ENCODE measurements at places on chromosomes 4 and X.

- no peak for DNase-seq
Observed at GRCh38 chr4:117400039-117400835, 314.9 kb upstream of the TRAM1L1 start.

GRCh38 chrX:150573702-150574101, 5.3 kb downstream of the MTM1 start:
- no peak for DNase-seq

GRCh38 chrX:68801737-68802290, 27.0 kb upstream of the EFNB1 start:
- no peak for DNase-seq

DNA sequence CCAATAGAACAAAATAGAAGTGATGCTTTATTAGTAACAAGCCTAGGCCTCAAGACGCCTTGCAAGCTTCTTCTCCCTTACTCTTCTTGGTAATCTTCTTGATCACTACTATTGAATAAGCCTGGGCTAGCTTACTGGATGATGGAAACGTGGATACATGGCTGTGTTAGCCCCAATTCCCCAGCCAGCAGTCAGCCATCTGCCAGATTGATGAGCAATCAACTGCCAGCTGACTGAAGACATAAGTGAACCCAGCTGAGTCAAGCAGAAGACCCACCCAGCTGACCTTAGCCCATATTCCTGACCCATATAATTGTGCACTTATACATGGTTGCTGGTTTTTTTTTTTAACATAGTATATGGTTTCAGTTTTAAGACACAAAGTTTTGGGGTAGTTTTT, 130.4 kb downstream of the DHX15 start:
- no peak for DNase-seq

GRCh38 chr4:74267998-74268606, 40.2 kb upstream of the EPGN start:
- DNase-seq, result no peak

DNA sequence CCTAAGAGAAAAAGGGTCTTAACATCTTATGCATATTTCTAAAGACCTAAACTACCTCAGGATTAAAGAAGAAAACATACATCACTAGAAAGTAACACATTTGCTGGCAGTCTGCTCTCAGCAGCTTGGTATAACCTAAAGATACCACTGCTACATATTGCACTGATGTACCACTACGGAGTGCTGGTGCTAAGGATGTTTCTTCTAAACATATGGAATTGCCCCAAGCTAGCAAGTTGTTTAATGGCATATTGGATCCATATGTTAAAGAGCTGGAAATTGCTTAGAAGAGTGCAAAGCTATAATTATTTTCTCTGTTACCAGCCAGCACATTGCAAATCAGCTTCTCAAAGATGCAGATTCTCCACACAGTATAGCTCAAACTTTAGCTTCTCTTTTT, 436.5 kb upstream of the GALNTL6 start:
- no peak for DNase-seq

- no peak for DNase-seq
Observed at GRCh38 chrX:40039887-40040286, 57.9 kb downstream of the BCOR start.

DNA sequence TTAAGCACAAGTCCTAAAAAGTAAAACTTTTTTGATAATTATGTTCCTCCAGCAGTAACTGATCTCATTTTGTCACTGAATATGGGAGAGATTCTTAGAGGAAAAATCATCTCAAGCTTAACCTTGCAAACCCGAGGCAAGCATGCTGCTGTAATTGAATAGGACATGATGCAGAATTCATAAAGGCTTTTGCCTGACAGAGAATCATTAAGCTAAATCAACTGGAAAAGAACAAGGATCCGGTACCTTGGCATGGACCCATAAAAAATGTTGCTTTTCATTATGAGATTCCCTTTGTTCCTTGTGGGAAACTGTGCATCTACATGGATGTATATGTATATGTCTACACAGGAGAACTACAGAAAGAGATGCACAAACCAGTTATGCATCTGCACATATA, 149.1 kb downstream of the PAPSS1 start:
- no peak for DNase-seq

- no peak for DNase-seq
Observed at GRCh38 chr4:60384516-60384915, 815.6 kb upstream of the ADGRL3 start.

GRCh38 chr4:177436456-177436855, 5.8 kb downstream of the AGA start:
- DNase-seq, result no peak

DNA sequence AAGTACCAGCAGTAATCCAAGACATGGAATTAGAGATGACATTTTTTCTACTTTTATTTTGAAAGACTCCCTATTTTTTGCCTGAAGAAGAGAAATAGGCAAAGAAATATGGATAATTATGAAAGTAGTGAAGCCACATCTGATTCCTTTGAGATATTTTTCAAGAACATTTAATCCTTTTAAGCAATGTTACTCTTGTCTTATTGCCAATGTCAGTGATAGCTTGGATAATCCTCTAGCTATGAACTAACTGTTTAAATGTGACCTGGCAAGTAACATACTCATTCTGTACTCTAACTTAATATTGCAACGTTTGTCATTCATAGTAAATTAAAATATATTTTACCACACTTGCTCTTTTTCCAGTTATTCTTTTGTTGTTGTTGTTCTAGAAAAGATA, 181.3 kb downstream of the VEGFC start:
- DNase-seq, result no peak

- DNase-seq, result no peak
Observed at GRCh38 chrX:11285651-11286050, 7.6 kb upstream of the AMELX start.

DNA sequence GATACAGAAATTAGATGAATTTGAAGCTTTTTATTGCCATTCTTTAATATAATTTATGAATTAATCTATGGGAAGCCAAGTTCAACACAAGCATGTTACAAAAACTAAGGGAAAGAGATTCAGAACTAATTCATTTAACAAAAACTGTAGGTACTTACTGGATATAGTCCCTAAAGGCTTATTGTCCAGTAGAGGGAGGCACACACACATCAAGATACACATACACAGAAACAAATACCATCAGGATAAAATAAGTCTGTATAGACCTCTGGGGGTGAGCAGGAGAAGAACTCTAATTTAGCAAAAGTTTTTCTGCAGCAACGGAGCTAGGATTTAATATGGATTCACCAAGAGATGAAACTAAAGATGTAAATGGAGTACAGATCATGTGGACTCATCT, 83.0 kb upstream of the IL13RA1 start:
- no peak for DNase-seq

DNA sequence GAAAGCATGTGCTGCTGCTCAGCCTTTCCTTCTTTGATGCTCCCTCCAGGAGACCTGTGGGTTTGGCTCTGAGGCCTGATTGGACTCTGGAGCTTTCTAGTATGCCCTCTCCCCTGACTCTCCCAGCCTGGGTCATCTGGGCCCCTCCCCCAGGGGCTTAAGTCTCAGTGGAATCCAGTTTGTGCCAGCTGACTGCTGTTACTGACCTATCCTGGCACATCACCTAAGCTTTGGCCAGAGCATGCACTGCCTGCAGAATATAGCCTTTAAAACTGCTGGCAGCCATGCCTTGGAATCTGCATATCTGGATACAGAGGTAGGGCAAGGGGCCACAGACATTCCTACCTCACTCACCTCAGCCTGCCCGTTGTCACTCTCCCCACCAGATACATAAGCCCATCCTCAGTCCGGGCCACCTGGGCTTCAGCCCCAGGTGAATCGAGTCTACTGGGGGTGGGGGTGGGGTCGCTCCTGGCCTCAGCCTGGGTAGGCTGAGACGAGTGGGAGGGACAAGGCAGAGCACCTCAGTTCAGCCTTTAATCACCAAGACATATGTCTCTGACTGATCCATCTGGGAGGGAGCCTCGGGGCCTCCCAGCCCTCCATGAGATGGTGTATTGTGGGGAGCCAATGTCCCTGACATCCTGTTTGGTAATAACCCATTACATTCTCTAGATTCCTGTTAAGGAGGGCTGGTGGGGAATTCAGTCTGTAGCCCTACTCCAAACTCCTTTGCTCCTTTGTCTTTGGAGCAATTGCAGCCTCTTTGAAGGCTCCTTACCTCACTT, 61.2 kb downstream of the STARD8 start:
- DNase-seq, result no peak

GRCh38 chr4:99651811-99652485, 5.7 kb downstream of the C4orf54 start:
- DNase-seq, result no peak

DNA sequence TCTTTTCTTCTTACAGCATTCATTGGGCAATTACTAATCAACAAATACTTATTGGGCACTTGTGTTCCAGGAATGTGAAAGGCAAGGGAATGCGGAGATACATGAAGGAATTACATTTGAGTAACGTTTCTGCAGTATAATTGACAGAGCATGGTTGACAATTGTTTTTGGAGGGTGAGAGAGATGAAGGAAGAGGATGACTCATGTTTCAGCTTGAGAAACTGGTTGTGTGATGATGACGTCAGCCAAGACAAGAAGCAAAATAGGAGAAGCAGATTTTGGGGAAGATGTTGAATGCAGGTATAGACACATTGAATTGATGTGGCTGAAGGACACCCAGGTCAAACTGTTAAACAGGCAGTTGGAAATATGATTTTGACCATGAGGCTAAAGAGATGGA, 8.0 kb upstream of the CPEB2 start:
- DNase-seq, result no peak

DNA sequence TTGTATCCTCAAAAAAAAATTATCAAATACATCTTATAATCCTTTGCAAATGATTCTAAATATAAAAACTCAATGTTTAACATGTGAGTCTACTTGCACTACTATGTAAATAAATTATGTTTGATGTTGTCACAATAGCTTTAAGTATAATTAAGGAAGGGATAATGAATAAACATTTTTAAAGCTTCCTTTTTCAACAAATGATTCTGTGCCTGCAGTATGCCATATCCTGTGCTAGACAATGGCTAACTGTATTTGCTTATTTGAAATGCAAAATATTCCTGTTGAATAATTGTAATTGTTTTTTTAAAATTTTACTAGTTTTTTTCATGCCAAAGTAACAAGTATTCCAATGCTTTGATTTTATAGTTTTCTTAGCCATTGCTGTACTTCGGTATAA, 59.0 kb upstream of the NDUFC1 start:
- no peak for DNase-seq

DNA sequence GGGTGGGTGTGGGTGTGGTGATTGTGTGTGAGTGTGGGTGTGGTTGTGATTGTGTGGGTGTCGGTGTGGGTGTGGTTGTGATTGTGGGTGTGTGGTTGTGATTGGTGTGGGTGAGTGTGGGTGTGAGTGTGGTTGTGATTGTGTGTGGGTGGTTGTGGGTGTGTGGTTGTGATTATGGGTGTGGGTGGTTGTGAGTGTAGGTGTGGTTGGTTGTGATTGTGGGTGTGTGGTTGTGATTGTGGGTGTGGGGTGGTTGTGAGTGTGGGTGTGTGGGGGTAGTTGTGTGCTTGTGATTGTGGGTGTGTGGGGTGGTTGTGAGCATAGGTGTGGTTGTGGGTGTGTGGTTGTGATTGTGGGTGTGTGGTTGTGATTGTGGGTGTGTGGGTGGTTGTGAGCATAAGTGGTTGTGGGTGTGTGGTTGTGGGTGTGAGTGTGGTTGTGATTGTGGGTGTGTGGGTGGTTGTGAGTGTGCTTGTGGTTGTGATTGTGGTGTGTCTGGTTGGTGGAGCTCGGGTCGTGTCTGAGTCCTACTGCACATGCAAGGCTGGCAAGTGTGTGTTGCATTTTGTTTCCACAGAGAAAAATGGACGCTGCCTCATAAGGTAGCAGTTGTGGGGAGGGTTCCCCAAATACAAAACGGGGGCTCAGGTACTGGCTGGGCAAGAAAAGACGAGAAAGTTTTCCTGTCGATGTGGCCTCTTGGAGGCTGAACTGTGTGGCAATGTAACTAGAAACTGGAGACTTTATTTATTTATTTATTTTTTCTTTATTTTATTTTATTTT, 116.7 kb downstream of the UBE2K start:
- DNase-seq, result no peak

GRCh38 chr4:124435274-124435950, 277.1 kb downstream of the ANKRD50 start:
- no peak for DNase-seq

GRCh38 chrX:49978176-49978575, 55.8 kb downstream of the CLCN5 start:
- no peak for DNase-seq

DNA sequence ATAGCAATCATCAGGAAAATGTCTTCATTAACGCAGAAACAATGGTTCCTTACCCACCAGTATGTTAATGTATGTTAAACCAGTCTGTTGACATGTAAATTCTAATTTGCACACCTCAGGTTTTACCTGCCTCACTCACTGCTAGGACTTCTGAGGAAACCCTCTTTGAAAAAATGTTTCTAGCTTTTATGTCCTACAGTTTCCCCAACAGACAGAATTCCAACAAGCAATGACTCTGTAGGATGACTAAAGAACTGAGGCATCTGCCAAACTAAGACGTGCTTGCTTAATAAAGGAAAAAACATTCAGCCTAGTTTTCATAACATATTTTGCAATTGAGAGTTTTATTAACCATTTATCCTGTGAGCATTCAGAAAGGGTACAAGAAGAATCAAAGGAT, 20.6 kb upstream of the SOX3 start:
- no peak for DNase-seq

- peak; percentile 91 for DNase-seq
Observed at GRCh38 chrX:149540131-149540620, 636 bp upstream of the EOLA1 start.

DNA sequence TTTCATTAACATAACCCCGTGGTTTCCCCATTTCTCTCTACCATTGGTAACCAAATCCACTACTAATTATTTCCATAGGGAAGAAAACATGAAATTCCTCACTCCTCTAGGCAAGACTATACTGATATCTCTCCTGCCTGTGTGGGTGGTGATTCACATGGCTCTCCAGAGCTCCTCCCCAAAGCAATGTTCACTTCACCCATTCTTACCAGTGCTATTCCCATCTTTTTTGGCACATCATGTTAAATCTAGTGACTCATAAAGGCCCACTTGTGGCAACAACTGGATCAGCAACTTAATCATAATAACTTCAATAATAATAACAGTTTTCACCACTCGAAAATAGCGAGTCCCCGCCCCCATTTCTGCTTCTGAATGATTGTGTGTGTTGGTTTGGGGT, 6.1 kb upstream of the HCCS start:
- no peak for DNase-seq

- DNase-seq, result no peak
Observed at GRCh38 chr4:71382900-71383560, 44.2 kb downstream of the SLC4A4 start.

DNA sequence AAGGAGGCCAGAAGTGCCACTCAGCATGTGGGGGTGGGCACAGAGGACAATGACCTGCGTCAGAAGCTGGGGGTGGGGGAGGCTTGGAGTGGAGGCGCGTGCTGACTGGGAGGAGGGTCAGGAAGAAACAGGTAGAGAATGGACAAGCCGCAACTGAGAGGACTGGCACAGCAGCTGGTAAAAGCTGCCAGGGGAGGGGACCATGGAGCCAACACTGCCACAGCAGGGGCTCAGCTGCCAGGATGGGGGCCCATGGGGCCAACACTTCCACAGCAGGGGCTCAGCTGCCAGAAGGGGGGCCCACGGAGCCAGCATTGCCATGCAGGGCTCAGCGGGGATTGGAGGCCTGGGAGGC, 19.1 kb downstream of the RNF212 start:
- no peak for DNase-seq

Measured in NCI-H187 treated with DMSO at 0.1 percent for 48 hours (cell line).